A549 treated with GW870086 at 1 μM for 4 hours (cell line): ENCODE measurements at places on chromosomes 1 and 21. TPM values are rescaled to one million over a fixed set of nuclear protein-coding genes. Genes with fewer than 3 reads are reported as not detected.

The CALML6 gene
- total RNA-seq: 0.17 to 0.49 TPM (median 0.26 TPM) in 4 of 5 replicates, not detected in the other

The DENND2D gene
- 1.2 to 1.5 TPM (median 1.4 TPM) in 5 replicates for total RNA-seq

The GJB3 gene
- 7.2 to 15.6 TPM (median 10.9 TPM) in 5 replicates for total RNA-seq

The MCOLN3 gene
- total RNA-seq: 2.9 to 4.7 TPM (median 3.6 TPM) in 5 replicates

The PRRX1 gene
- total RNA-seq: 0.02 to 0.03 TPM in 2 of 5 replicates, not detected in the others

The RIMS3 gene
- total RNA-seq: 1.0 to 1.7 TPM (median 1.2 TPM) in 5 replicates

The EVA1C gene
- 48.6 to 58.1 TPM (median 49.3 TPM) in 5 replicates for total RNA-seq
